ENCODE measurements at places on chromosomes 13 and 19. TPM values are rescaled to one million over a fixed set of nuclear protein-coding genes. Genes with fewer than 3 reads are reported as not detected.
A peak's percentile ranks its signal among the peaks of the same experiment; 100 is the strongest.

The PLK5 gene
- polyA plus RNA-seq: not detected

The CEBPA gene
- polyA plus RNA-seq: 6.6 TPM

The DAND5 gene
- polyA plus RNA-seq: not detected

The ZNF626 gene
- polyA plus RNA-seq: 6.4 TPM

The DAZAP1 gene
- polyA plus RNA-seq: 47.7 TPM

The NEK3 gene
- 17.4 TPM for polyA plus RNA-seq

The HSD17B14 gene
- 141 TPM for polyA plus RNA-seq

DNA sequence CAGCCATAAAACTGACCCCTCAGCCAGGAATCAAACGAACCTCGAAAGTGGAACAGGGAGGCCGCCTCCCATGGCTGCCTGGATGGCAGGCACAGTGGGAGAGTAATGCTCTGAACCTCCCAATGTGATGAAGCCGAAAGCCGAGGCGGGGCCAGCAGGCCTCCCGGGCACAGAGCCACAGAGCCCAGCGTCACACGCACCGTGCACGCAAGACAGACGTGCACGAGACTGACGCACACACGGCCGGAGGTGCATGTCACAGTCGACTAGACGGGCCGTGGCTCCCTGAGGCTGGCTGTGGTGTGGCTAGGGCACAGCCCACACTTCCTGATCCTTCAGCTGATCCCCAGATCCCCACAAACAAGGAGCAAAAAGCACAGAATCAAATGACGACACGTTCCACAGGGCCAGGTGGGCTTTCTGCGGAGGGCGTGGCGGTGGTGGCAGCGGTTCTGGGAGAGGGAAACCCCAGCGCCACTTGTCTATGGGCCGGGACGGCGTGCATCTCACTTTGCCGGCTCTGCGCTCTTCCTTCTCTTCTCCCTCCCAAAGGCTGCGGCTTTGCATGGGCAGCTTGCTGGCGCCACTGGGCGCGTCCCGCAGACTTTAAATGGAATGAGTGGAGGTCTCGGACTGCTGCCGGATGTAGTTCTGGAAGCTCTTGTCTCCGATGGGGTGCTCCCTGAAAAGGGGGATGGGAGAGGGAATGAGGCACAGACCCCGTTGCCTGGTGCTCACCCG is 5.0 kb upstream of the C13orf46 start:
- DNase-seq: peak; percentile 70

DNA sequence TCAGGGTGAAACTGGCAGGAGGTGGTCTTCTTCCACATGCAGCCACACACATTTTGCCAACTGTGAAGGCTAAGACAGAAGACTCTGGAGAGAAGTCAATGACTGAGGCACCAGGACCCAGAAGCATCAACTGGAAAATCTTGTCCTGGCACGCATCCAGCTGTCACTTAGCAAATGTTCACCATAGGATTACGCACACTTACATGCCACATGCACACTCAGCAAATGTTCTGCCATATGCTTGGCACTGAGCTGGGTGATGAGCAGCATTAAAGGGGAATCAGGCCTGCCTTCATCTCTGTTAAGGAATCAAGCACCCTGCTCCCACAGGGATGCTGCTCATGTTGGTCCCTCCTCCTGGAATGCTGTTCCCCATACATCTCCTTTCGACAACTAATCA is 5.1 kb downstream of the ZNF599 start:
- DNase-seq: no peak

DNA sequence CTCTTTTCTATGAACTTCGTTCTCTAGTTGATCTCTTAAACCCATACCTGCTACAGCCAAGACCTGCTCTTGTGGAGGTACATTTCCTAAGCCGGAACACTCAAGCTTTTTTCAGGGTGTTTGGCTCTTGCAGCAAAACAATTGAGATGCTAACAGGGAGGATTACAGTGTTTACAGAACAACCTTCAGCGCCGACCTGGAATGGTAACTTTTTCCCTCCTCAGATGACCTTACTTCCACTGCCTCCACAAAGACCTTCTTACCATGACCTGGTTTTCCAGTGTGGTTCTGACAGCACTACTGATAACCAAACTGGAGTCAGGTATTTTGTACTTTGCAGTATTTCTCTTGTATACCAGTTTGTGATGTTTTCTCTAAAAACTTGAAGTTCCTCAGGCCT is 506 bp downstream of the KCNRG start:
- DNase-seq: no peak

DNA sequence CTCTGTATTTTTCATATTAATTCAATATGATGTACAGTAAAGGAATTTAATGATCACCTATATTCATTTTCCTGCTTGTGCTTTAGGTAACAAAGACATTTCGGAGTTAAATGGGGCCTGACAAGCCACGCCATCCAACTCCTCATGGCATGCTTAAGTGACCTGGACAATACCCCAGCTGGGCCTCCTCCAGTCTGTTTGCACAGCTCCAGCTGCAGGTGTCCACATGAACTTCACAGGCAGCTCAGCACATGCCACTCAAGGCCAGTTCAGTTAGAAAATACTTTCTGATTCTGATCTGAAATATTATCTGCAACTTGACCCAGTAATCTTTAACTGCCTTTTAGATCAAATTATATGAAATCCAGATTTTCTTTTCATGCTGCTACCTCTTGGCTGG is 89.6 kb upstream of the SLC15A1 start:
- DNase-seq: peak; percentile 71

DNA sequence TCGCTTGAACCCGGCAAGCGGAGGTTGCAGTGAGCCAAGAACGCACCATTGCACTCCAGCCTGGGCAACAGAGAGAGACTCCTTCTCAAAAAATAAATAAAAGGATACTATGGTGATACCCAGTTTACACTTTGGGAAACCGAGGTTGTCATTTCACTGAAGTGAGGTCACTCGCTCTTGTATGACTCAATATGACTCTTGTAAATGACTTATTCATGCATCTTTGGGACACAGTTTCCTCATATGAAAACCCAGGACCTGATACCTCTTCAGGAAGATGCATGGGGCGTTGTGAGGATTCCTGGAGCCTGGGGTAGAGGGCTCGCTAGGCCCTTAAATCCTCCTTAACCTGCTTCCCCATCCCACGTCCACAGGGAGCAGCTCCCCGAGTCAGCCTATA is 4.5 kb downstream of the PSMD8 start:
- no peak for DNase-seq

GRCh38 chr13:94218951-94219350 is 260.5 kb downstream of the DCT start:
- no peak for DNase-seq

- DNase-seq: peak; percentile 74
These were observed 15.5 kb downstream of the KASH5 start for GRCh38 chr19:49403404-49404187.

DNA sequence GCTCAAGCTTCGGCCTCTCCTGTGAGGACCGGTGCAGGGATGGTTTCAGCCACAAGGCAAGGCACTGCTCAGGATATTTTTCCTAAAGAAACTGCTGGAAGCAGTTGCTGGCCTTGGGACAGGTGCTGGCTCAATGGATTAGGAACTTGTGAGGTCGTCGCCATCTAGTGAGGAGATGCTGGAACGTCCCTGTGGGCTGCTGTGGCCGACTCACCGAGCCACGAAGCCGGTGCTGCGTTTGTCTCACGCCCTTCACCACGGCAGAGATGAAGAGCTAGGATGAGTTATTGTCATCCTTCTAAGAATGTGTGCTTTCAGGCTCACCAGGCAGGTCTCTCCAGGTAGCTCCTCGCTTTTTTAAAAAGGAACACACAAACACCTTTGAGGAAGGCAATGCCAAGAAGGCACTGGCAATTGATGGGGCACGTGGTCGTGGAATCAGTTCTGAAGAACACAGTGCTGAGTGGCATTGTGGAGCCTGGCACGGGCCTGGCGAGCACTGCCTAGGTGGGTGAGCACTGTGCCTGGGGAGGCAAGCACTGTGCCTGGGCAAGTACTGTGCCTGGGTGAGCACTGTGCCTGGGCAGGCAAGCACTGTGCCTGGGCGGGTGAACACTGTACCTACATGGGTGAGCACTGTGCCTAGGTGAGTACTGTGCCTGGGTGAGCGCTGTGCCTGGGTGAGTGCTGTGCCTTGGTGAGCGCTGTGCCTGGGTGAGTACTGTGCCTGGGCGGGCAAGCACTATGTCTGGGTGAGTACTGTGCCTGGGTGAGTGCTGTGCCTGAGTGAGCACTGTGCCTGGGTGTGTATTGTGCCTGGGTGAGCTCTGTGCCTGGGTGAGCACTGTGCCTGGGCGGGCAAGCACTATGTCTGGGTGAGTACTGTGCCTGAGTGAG is 140.4 kb downstream of the TEX29 start:
- peak; percentile 84 for DNase-seq

DNA sequence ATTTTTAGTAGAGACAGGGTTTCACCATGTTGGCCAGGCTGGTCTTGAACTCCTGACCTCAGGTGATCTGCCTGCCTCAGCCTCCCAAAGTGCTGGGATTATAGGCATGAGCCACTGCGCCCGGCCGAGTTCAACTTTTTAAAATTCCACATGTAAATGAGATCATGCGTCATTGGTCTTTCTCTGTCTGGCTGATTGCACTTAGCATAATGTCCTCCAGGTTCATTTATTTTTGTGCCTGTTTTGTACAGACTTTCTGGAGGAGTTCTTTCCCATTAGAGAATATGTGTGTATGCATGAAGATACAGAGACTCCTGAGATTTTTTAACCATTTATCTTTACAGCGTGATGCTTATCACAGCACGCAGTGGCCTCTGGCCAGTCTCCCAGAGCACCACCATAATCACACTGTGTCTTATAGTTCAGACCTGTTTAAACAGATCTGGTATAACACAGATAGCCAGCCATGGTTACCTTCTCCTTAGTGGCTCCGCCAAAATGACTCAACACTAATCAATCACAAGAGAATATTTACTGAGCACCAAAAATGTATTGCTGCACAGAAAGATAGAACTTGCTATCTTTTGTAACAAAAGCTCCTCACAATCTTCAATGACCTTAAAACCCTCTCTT is 11.4 kb upstream of the STARD13 start:
- no peak for DNase-seq

DNA sequence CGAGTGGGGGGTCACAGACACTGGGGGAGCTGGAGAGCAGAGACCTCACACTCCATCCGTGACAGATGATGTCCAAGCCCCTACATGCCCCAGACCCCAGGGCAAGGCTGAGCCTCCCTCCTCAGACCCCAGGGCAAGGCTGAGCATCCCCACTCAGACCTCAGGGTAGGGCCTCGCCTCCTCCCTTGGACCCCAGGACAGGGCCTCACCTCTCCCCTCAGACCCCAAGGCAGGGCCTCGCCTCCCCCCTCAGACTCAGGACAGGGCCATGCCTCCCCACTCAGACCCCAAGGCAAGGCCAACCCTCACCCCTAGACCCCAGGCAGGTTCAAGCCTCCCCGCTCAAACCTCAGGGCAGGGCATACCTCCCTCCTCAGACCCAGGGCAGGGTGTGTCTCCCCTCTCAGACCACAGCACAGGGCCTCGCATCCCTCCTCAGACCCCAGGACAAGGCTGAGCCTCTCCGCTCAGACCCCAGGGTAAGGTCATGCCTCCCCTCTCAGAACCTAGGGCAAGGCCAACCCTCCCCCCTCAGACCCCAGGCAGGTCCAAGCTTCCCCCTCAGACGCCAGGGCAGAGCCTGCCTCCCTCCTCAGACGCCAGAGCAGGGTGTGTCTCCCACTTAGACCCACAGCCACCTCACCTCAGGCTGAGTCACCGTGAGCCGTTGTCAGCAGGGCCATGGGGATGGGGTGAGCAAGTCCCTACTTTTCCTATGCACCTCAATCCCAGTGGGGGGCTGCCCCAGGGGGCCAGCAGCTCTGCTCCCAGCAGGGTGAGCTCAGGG is 1.7 kb upstream of the S1PR4 start:
- DNase-seq: peak; percentile 84

GRCh38 chr13:44389060-44389666 is 15.5 kb downstream of the SERP2 start:
- no peak for DNase-seq

- DNase-seq: no peak
These were observed 7.2 kb downstream of the ACTN4 start for GRCh38 chr19:38654628-38655055.

DNA sequence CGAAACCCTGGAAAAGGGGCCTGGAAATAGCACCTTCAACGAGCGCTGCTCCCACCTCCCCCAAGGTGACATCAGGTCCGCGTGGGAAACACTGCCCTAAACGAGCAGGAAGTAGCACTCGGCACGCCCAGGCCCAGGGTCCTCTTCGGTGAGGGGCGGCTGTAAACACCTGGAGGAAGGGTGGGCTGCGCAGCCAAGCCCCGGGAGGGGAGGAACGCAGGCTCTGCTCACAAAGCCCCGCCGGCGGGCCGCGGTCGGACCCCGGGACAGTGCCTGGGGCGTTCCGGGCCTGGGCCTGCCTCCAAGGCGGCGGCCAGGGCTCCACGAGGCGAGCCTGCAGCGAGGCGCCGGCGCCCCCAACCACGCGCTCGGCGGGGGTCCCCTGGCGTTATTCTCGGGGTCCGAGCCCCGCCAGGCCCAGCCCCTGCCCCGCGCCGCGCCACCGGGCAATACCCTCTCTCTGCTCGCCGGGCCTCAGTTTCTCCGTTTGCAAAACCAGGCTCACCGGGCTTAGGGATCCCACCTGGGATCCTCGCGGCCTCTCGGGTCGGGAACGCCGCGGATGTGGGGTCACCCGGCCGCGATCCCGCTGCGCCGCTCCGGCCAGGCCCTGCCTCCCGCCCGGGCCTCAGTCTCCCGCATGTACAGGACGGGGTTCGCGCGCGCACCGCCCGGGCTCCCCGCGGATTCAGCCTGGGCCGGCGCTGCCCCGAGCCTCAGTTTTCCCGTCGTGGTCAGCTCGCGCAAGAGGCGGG is 630 bp downstream of the RNF126 start:
- DNase-seq: no peak

DNA sequence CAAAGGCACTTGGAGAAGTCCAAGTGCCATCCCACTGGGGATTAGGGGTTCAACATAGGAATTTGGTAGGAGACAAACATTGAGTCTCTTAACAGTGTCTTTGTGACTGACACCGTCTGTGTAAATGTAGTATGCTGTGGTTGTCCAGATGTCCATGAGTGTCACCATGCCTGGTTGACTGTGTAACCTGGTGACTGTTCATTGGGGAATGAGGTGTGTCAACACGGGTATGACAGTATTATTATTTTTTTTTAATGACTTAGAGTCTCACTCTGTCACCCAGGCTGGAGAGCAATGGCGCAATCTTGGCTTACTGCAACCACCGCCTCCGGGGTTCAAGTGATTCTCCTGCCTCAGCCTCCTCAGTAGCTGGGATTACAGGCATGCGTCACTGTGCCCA is 16.2 kb downstream of the PKN1 start:
- no peak for DNase-seq

GRCh38 chr19:53903055-53903680 is 5.9 kb upstream of the CACNG7 start:
- DNase-seq: peak; percentile 76

GRCh38 chr13:30959678-30960077 is 27.2 kb downstream of the TEX26 start:
- no peak for DNase-seq

GRCh38 chr19:49165865-49166301 is 8.3 kb downstream of the TRPM4 start:
- DNase-seq: peak; percentile 59

Data from kidney (tissue), 22 donors.